ENCODE measurements at places on chromosomes 2 and 18. TPM values are rescaled to one million over a fixed set of nuclear protein-coding genes. Genes with fewer than 3 reads are reported as not detected.

The ODC1 gene
- 129 TPM for total RNA-seq

The SLC11A1 gene
- total RNA-seq = 0.25 TPM

The CTAGE1 gene
- not detected for total RNA-seq

The LIPT1 gene
- 6.6 TPM for total RNA-seq

The CXCR1 gene
- total RNA-seq = not detected

The CDCA7 gene
- total RNA-seq = 24.2 TPM

The FABP1 gene
- total RNA-seq = not detected

The CRYBA2 gene
- not detected for total RNA-seq

The ARHGEF33 gene
- total RNA-seq = 1.0 TPM

The MEP1B gene
- total RNA-seq = 0.04 TPM

The INPP4A gene
- 27.7 TPM for total RNA-seq

The SERPINB13 gene
- total RNA-seq = not detected

The HRH4 gene
- total RNA-seq = 0.14 TPM

The SIGLEC15 gene
- total RNA-seq = 4.2 TPM

The CACNB4 gene
- 0.25 TPM for total RNA-seq

The CYBRD1 gene
- 0.95 TPM for total RNA-seq

The NEU2 gene
- not detected for total RNA-seq

The PSD4 gene
- total RNA-seq = 5.4 TPM

The INPP5D gene
- total RNA-seq = 6.8 TPM

The WDR12 gene
- total RNA-seq = 24.0 TPM

The DLGAP1 gene
- total RNA-seq = 7.9 TPM

The UBXN4 gene
- 35.5 TPM for total RNA-seq

The MYOM1 gene
- total RNA-seq = 219 TPM

The ARHGAP15 gene
- total RNA-seq = not detected

The ALPP gene
- total RNA-seq = not detected
